ENCODE measurements at places on chromosomes 5 and 9. TPM values are rescaled to one million over a fixed set of nuclear protein-coding genes. Genes with fewer than 3 reads are reported as not detected.

The OR1Q1 gene
- total RNA-seq, result not detected

DNA sequence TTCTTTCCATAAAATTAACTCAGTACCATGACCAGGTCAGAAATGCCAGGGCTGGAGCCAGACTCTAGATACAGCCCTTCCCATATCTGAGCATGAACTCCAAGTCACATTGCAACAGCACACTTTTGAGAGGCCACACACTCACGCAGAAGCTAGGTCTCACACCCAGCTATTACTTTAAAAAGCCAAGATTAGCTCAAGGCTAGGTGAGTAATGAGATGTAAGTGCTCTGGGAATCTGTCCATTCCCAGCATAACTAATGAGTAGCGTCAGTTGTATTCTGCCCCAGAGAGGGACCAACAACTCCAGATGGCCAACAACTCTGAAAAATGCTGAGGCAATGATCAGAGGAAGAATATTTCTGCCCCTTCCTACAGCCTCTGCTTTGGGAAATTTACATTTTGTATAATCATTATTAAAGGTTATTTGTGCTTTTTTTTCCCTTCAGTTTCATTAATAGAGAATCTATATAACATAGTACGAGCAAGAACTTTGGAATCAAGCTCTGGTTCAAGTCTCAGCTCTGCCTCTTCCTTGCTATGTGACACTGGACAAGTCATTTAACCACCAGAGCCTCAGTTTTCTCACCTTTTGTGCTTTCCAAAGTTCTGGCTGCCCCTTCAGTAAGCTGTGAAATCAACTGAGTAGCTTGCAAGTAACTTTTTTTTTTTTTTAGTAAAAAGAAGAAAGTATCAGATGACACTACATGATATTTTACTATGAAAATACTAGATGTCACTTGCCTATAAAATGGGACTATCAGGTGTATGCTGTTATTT, 118.3 kb downstream of the NR6A1 start:
- DNase-seq, result no peak

- DNase-seq, result no peak
Observed at GRCh38 chr5:107485184-107485583, 185.6 kb downstream of the EFNA5 start.

The LCN9 gene
- not detected for total RNA-seq

GRCh38 chr5:120124031-120124430, 340.1 kb upstream of the PRR16 start:
- no peak for DNase-seq

DNA sequence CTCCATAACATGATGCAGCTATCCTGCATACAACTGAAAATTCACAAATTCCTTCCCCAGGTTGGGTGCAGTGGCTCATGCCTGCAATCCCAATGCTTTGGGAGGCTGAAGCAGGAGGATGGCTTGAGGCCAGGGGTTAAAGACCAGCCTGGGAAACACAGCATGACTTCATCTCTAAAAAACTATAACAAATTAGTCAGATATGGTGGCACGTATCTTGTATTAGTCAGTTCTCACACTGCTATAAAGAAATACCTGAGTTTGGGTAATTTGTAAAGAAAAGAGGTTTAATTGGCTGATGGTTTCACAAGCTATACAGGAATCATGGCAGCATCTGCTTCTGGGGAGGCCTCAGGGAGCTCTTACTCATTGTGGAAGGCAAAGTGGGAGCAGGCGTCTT, 56.4 kb upstream of the DAPK1 start:
- no peak for DNase-seq

DNA sequence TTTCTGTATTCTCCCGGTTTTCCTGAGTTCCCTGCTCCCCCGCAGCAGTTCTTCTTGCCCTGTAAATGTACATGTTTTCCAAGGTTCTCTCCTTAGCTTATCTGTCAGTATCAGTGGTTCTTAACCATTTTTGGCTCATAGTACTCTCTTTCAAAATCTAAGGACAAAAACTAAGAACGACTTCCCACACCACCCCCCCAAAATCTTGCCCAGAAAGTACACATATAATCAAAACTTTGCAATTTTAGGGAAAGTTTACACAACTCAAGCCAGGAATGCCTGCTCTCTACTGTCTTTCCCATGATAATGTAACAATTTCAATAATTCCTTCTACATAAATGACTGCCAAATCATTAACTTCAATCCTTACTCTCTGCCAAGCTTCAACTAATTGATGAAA, 4.5 kb downstream of the DCAF12 start:
- no peak for DNase-seq

The TYRP1 gene
- total RNA-seq, result 0.28 TPM

The TMC1 gene
- 0.99 TPM for total RNA-seq

The HCN1 gene
- not detected for total RNA-seq

DNA sequence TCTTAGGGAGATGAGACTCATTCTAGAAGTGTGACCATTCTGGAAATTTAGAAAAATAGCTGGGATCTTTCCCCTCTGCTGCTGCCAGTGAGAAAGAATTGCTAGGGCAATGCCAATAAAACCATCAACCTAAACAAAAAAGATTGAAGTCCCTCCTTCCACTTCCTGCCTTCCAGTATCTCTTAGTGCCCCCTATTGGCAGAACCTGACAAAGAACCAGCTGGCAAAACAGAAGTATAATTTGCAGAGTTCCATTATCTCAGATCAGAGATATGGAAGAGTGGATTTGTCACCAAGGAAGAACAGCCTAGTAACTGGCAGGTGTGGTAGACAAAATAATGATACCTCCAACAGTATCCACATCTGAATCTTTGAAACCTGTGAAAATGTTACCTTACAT, 13.8 kb upstream of the PLCXD3 start:
- no peak for DNase-seq

DNA sequence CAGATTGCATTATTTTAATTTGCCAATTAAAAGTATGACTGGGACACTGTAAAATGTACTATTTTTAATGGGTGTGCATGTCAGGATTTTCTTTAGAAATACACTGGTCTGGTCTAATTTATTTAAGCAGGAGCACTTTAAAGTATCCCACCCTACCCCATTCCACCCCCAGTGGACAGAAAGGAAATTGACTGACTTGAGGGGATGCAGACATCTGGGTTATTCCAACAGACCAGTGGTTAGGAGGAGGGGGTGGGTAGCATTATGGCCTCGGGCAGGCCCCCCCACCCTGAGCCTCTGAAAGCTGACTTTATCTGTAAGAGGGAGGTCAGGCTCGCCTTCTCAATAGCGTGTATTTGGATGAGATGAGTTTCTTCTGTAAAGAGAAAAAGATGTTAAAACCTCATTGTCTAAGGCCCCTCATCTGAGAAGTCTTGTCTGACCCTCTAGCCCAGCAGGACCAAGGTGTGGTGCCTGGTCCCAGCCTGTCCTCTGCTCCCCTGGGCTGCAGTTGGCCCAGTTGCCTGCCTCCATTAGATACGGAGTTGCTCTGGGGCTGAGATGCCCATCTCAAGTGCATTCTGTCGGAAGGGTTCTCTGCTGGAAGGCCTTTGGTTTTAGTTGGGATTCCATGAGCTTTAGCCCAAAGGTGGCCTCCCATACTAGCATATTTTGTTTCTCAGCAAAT, 4.4 kb downstream of the HNRNPAB start:
- no peak for DNase-seq

The CAMK4 gene
- total RNA-seq, result 2.2 TPM

GRCh38 chr9:121269642-121270254, 1.8 kb downstream of the GSN start:
- DNase-seq, result no peak

The PANK3 gene
- 58.4 TPM for total RNA-seq

DNA sequence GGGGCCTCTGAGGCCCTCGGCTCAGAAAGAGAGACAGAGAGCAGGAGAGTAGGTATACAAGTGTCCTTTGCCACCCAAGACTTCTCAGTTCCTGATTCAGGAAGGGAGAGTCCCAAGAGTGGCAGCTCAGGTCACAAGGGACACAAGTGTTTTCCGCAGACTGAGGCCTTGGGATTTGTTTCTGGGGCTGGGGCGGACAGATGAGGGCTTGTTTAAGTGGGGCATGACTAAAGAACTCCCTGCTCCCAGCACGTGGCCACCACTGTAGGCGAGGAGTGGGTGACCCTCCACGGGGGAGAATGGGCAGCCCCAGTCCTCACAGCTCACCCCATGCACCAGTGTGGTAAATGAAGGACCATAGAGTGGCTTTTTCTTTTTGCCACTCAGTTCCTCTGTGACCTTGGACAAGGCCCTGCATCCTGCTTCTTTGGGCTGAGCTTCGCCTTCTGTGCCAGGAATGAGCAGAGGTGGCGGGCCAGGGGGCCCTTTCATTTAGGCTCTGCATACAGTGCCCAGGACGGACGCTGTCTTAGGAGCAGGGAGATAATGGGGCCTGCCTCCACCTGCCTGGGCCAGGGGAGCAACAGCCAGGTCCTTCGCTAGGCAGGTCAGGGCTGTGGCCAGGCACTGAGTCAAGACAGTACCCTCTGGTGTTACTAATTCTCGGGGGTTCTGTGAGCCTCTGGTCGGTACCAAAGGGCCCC, 50.8 kb downstream of the AMBP start:
- DNase-seq, result no peak

GRCh38 chr5:154176181-154176580, 14.4 kb upstream of the GALNT10 start:
- DNase-seq, result peak; percentile 91

DNA sequence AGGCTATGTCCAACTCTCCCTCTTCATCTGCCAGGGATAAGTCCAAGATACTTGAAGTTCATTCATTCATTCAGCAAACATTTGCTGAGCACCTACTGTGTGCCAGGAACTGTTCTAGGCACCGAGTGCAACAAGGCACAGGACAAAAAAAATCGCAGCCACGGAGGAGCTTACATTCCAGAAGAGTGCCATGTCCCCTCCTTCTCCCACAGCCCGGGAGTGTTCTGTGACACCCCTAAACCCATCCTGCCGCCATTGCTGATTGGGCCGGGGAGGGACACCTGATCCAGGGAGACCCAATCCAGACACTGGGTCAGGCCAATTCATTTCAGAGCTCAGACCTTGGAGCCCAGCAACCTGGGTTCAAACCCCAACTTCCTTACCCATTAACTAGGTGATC, 58.1 kb upstream of the NEURL1B start:
- no peak for DNase-seq

The SCGB3A2 gene
- not detected for total RNA-seq

- DNase-seq, result no peak
Observed at GRCh38 chr5:136906545-136906944, 541.2 kb upstream of the TRPC7 start.

- DNase-seq, result no peak
Observed at GRCh38 chr9:128280084-128280622, 4.1 kb downstream of the SWI5 start.

The AMBP gene
- total RNA-seq, result not detected

The TLX3 gene
- total RNA-seq, result not detected

The PIP5K1B gene
- 0.13 TPM for total RNA-seq

GRCh38 chr5:14193496-14193895, 50.4 kb downstream of the TRIO start:
- peak; percentile 70 for DNase-seq

DNA sequence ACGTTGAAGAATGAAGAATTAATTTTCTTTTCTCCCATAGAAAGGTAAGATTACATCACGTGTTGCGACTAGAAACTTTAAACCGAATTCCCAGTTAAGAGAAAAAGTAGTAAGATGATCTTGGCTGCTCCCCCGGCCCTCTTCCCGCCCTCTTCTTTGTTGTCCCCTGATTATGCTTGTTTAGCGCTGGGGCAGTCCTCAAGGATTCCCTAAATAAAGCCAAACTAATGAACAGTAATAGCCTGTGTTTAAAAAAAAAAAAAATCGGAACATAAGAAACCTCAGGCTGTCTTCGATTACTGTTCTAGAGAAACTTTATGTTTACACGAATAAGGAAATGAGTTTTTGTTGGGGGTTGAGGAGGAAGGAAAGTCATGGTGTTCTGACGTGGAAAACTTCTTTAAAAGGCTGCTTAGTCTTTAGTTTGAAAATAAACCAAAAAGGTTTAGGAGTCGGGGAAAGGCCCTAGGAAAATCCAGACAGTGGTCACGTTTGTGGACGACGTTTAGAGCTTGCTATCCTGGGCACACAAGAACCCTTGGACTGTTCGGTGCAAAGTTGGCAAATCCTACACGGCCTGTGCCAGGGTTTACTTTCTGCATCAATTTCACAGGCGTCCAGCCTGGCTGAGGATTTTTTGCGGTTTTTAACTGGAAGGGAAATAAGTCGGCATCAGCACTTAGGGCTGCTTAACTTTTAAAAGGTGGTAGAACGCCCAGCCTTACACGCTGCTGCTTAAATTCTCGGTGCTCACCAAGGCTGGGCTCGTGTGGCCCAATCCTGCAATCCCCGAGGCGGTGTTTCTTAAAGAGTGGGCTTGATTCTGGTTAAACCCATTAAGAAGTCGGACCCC, 1.1 kb upstream of the MAT2B start:
- no peak for DNase-seq

- DNase-seq, result no peak
Observed at GRCh38 chr5:36457511-36458270, 148.7 kb upstream of the SLC1A3 start.

GRCh38 chr9:88388203-88388885, at the start of gene SPIN1:
Gene SPIN1 (plus strand): TSS chr9:88388444. CDS start chr9:88426540, 38,096 bp downstream.
- DNase-seq, result no peak

- peak; percentile 56 for DNase-seq
Observed at GRCh38 chr5:179819296-179820126, 1.2 kb upstream of the SQSTM1 start.

The LCN15 gene
- not detected for total RNA-seq

- no peak for DNase-seq
Observed at GRCh38 chr9:93280661-93281259, 96.8 kb downstream of the WNK2 start.

DNA sequence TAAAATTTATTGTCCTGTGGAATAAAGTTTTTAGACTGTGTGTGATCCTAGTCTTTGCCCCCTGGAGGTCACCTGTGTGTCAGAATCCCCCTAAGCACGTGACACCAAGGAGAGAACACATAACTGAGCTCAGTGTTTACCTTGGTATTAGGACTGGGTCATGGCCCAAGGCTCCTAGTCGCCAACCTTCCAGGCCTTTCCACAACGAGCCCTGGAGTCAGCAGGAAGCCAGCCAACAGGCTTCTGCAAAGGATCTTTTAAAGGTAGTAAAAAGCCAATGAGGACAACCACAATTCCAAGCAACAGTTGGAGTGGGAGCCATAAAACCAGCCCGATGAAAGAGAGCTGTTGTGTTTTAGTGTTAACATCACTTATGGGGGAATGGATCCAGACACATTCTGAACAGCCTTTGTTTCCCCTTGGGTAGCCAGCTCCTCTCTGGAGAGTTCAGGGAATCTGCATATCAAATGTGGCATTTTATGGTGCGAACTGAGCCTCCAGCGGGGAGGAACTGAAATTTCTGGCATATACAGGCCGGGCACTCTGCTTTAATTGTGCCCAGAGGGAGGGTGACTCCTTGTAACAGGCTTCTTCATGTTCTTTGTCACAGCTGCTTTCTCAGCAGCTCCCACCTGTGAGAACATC, 239.9 kb downstream of the FSTL4 start:
- no peak for DNase-seq

- DNase-seq, result no peak
Observed at GRCh38 chr9:306907-307306, 92.2 kb downstream of the DOCK8 start.

DNA sequence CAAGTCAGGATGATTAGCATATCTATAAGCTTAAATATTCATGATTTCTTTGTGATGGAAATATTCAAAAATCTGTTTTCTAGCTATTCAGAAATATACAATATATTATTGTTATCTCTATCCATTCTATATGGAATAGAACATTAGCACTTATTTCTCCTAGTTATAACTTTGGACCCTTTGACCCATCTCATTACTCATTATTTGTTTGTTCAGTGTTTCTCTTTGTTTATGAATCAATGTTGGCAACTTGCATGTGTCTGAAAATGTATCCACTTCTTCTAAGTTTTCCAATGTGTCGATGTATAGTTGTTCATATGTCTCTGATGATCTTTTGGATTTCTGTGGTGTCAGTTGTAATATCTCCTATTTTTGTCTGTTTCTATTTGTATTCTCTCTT, 1059.3 kb downstream of the CDH9 start:
- DNase-seq, result no peak
